ENCODE measurements at places on chromosomes 7 and 10. TPM values are rescaled to one million over a fixed set of nuclear protein-coding genes. Genes with fewer than 3 reads are reported as not detected.

- no peaks in the 10 kb centered on the region for H3K27me3 ChIP-seq
- no peak overlapping the region for H3K27ac ChIP-seq
- H3K4me1 ChIP-seq: peaks cover 6% of the 10 kb centered on the region
- H3K4me3 ChIP-seq: no peak overlapping the region
- H3K36me3 ChIP-seq: no peaks in the 10 kb centered on the region
These were observed 84.7 kb upstream of the DKK1 start for GRCh38 chr10:52229291-52229931.

DNA sequence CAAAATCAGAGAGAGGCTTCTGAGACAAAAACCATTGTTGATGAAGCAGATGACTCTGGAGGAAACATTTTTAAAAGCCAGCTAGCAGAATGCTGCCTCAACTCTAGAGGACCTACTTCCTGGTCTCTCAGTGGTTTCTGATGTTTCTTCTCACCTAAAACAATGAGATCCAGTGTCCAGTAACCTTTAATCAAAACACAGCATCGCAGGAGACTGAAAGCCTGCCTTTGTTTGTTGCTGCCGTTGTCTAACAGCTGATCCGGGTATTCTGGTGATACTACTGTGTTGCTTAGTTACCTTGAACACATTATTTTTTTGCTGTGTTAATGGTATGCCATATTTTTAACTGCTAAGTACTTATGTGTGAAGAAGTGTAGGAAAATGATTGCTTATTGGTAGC lies 70.9 kb downstream of the WIPF3 start:
- H3K36me3 ChIP-seq: no peaks in the 10 kb centered on the region
- no peak for DNase-seq
- no peak overlapping the region for H3K27ac ChIP-seq
- no peaks in the 10 kb centered on the region for H3K27me3 ChIP-seq
- no peak overlapping the region for H3K4me3 ChIP-seq
- H3K4me1 ChIP-seq: no peaks in the 10 kb centered on the region

Gene C10orf143
- total RNA-seq: 6.0 TPM

DNA sequence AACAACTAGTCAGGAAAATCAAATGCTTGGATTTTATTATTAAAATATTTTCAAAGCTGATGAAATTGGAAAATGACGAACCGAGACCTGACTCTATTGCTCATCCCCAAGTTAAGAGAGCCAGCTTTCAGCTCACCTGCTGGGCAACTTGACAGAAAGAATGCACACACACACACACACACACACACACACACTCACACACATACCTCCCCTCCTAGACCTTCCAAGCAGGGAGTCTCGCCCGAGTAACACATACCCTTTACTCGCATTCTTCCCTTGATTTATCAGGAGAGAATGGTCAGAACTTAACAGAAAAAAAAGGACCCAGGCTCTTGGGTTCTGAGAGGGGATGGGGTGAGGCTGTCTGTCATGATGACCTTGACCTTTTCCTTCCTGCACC lies 19.1 kb downstream of the GPRIN2 start:
- no peak for DNase-seq
- no peak overlapping the region for H3K27ac ChIP-seq
- H3K27me3 ChIP-seq: no peaks in the 10 kb centered on the region
- H3K4me1 ChIP-seq: peaks cover 23% of the 10 kb centered on the region
- no peak overlapping the region for H3K4me3 ChIP-seq

DNA sequence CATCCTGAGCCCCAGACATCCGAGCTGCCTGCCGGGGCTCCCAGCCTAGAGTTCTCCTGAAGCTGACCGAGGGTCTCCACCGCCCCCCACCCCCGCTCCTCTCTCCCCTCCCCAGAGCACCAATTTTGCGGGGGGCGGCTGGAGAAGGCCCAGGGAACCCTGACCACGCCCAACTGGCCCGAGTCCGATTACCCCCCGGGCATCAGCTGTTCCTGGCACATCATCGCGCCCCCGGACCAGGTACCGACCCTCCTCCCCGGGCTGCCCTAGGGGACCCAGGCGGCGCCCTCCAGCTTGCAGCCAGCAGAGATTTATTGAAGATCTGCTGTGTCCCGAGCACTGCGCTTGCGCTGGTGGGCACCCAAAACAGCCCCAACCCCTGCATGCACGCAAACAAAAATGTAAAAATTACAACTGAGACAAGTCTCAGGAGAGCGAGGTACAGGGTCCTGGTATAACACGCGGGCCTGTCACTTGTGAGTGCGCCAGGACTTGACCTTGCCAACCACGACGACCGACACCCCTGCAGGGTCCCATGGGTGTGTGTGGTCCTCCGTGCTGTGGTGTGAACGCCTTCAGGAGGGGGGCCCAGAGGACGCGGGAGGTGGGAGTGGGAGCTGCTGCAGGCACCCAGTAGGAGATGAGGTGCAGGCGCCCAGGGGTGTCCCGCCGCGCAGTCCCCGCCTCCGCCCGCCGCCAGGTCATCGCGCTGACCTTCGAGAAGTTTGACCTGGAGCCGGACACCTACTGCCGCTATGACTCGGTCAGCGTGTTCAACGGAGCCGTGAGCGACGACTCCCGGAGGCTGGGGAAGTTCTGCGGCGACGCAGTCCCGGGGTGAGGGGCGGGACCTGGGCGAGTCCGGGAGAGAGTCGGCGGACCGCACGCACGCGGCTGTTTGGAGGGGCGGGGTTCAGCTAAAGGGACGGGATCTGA lies 3.1 kb downstream of the PCOLCE start:
- peaks cover 42% of the 10 kb centered on the region for H3K4me1 ChIP-seq
- peak; percentile 89 for DNase-seq
- H3K4me3 ChIP-seq: peak overlapping the region; percentile 79
- peak overlapping the region; percentile 88 for H3K27ac ChIP-seq
- H3K27me3 ChIP-seq: no peaks in the 10 kb centered on the region
- no peaks in the 10 kb centered on the region for H3K36me3 ChIP-seq

Gene MOGAT3
- not detected for total RNA-seq

DNA sequence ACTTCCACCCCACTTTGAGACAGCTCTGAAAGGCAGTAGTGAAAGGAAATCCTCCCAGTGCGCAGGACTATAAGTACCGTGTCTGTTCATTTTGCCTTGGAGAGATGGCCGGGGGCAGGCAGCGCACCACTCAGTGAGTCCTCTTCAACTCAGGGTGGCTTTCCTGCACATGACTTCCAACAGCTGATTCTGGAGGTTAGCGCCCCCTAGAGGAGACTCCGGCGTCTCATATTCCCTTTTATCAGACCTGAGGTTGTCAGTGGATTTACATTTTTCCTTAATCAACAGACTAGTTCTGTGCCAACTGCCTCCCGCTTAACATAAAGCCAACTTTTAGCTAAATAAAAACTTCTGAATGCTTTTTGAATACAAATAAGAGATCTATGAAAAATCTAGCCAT lies 101.0 kb downstream of the HERPUD2 start:
- H3K4me3 ChIP-seq: no peak overlapping the region
- no peaks in the 10 kb centered on the region for H3K4me1 ChIP-seq
- no peaks in the 10 kb centered on the region for H3K27me3 ChIP-seq
- DNase-seq: no peak

DNA sequence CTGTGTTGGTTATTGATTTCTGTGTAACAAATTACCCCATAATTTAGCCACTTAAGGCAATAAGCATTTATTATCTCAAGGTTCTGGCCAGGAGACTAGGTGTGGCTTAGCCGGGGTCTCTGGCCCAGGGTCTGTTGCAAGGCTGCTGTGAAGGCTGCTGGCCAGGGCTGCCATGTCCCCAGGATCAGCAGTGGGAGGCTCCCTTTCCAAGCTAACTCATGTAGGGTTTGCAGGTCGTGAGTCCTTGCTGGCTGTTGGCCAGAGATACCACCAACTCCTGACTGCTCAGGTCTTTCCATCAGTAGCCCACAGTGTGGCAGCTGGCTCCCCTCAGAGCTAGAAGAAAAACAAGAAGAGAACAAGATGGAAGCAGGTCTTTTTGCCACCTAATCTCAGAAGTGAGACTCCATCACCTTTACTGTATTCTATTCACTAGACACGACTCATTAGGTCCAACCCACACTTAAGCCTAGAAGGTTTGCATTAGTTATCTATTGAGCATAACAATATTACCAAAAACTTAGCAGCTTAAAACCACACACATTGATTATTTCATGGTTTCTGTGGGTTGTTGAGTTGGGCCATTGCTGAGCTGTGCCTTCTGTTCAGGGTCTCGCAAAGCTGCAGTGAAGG lies 185.6 kb downstream of the PFKFB3 start:
- H3K4me1 ChIP-seq: peaks cover 11% of the 10 kb centered on the region
- H3K27me3 ChIP-seq: no peaks in the 10 kb centered on the region
- no peaks in the 10 kb centered on the region for H3K36me3 ChIP-seq
- no peak overlapping the region for H3K27ac ChIP-seq
- no peak for DNase-seq
- no peak overlapping the region for H3K4me3 ChIP-seq

Gene ZNF438
- 16.5 TPM for total RNA-seq

Gene AGR3
- 209 TPM for total RNA-seq

DNA sequence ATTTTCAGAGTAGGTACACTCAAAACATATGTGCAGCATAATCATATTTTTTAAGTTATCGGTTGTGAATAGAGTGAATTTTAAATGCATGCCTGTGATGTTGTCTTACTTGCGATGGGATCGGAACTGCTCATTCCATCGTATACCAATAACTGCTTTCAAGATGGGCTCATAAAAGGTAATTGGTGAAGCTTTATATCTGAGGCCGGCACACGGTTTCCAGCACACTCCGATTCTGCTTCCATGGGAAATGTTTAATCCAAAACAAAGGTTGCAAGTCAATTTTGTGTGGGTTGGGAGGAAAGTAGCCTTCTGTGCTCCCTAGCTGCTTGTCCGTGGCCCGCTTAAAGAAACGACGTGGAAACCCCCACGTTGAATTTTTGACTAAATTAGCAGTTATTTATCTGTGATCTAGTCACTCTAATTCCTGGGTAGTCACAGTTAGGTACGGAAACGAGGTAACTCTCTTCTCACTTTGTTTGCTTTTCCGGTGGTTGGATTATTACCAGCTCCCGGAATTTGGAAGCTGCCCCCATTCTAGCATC lies 10.1 kb upstream of the CELF2 start:
- H3K4me1 ChIP-seq: no peaks in the 10 kb centered on the region
- DNase-seq: no peak
- no peak overlapping the region for H3K4me3 ChIP-seq
- H3K27ac ChIP-seq: no peak overlapping the region

Gene C10orf105
- 0.31 TPM for total RNA-seq

GRCh38 chr7:70379210-70379609 lies 752.7 kb upstream of the GALNT17 start:
- H3K27ac ChIP-seq: no peak overlapping the region
- no peaks in the 10 kb centered on the region for H3K36me3 ChIP-seq
- no peak overlapping the region for H3K4me3 ChIP-seq
- DNase-seq: no peak
- H3K4me1 ChIP-seq: no peaks in the 10 kb centered on the region

DNA sequence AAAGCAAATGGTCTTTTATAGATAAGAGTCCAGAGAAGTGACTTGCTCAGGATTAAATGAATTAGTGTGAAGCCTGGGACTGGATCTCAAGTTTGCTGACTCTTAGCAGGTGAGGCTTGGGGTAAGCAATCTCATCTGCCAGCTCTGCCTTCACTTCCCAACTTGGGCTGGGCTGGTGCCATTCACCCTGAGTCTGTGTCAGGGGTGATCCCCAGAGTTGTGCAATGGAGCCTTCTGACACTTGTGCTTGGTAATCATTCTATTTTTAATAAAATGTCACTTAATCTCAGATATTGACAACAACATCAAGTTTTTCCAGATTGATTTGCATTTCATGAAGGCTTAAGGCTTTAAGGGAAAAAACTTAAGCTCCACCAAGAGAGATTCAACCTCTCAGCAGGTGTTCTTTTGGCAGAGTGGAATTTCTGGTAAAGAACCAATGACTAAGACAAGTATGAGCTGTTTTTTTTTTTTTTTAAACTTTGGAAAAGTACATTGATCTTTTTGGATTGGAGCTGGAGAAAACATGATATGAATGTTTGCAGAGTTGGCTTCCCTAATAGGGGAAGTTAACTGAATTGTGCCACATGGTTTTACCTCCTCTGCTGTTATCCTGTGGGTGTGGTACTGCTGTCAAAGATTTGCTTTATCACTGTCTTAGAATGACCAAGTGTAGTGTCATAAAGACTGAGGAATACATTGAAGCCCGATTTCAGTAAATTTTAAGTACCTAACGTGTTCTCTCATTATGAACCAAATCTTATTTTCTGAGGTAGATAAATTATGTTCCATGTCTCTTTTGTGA lies 48.6 kb upstream of the GPR37 start:
- H3K27ac ChIP-seq: no peak overlapping the region
- H3K27me3 ChIP-seq: no peaks in the 10 kb centered on the region
- H3K4me1 ChIP-seq: no peaks in the 10 kb centered on the region
- no peak overlapping the region for H3K4me3 ChIP-seq
- DNase-seq: no peak

Gene PAPOLB
- 0.46 TPM for total RNA-seq

Gene FGL2
- total RNA-seq: 4.2 TPM

Gene GPR22
- total RNA-seq: not detected

Gene TIMM23
- total RNA-seq: 15.8 TPM

DNA sequence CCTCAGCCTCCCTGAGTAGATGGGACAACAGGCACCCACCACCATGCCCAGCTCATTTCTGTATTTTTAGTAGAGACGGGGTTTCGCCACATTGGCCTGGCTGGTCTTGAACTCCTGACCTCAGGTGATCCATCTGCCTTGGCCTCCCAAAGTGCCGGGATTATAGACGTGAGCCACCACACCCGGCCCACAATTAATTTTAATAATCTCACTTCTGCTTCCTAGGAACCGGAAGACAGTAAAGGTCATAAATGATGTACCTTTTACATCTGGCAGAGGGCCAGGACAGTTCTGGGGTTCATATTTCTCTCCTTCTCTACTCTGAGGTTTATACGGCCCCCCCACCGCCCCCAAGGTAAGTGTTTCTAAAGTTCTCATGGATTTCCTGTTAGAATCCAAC lies 31.2 kb upstream of the AOAH start:
- no peaks in the 10 kb centered on the region for H3K36me3 ChIP-seq
- no peaks in the 10 kb centered on the region for H3K27me3 ChIP-seq
- H3K27ac ChIP-seq: no peak overlapping the region
- no peak overlapping the region for H3K4me3 ChIP-seq

- no peaks in the 10 kb centered on the region for H3K36me3 ChIP-seq
- no peak for DNase-seq
- no peaks in the 10 kb centered on the region for H3K4me1 ChIP-seq
- no peak overlapping the region for H3K4me3 ChIP-seq
- H3K27me3 ChIP-seq: no peaks in the 10 kb centered on the region
These were observed 347.9 kb downstream of the TNS3 start for GRCh38 chr7:47233996-47234395.

GRCh38 chr10:70477661-70478162 lies 855 bp upstream of the PALD1 start:
- H3K27ac ChIP-seq: peak overlapping the region; percentile 89
- peaks cover 56% of the 10 kb centered on the region for H3K4me1 ChIP-seq
- no peak for DNase-seq
- H3K27me3 ChIP-seq: peaks cover 10% of the 10 kb centered on the region

GRCh38 chr10:131645756-131646155 lies 255.1 kb upstream of the PPP2R2D start:
- H3K27me3 ChIP-seq: no peaks in the 10 kb centered on the region
- no peak for DNase-seq
- H3K27ac ChIP-seq: no peak overlapping the region
- H3K4me1 ChIP-seq: no peaks in the 10 kb centered on the region
- no peak overlapping the region for H3K4me3 ChIP-seq
- H3K36me3 ChIP-seq: no peaks in the 10 kb centered on the region

GRCh38 chr10:130360826-130361311 lies 224.7 kb downstream of the GLRX3 start:
- no peak overlapping the region for H3K27ac ChIP-seq
- DNase-seq: no peak
- no peaks in the 10 kb centered on the region for H3K36me3 ChIP-seq
- H3K4me3 ChIP-seq: no peak overlapping the region
- no peaks in the 10 kb centered on the region for H3K27me3 ChIP-seq
- no peaks in the 10 kb centered on the region for H3K4me1 ChIP-seq

GRCh38 chr7:74587435-74588126 lies 69.9 kb upstream of the GTF2I start:
- H3K27ac ChIP-seq: peak overlapping the region; percentile 70
- peak; percentile 50 for DNase-seq
